ENCODE measurements at places on chromosomes 13 and 19.

- DNase-seq, result no peak
Observed at GRCh38 chr19:50741179-50741933, 18.2 kb downstream of the CLEC11A start.

DNA sequence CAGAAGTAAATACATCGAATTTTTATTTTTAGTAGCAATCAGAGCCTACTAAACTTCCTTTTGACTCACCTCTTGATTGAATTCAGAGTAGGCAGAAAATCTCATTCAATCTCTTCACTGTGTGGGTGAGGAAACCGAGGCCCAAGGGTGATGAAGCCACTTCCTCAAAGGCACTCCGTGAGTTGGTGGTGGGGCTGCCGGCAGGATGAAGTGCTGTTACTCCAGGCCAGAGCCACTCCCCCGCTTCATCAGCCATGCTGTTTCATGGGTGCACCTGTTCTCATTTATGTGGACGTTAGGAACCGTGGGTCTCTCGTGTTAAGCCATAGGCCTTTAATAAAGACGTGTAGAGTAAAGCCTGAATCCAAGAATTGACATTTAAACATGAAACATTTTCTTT lies 13.2 kb downstream of the ING1 start:
- no peak for DNase-seq

- DNase-seq, result no peak
Observed at GRCh38 chr13:32969516-32969941, 46.7 kb upstream of the KL start.

- DNase-seq, result peak; percentile 86
Observed at GRCh38 chr19:11138601-11139300, 16.8 kb downstream of the SPC24 start.

DNA sequence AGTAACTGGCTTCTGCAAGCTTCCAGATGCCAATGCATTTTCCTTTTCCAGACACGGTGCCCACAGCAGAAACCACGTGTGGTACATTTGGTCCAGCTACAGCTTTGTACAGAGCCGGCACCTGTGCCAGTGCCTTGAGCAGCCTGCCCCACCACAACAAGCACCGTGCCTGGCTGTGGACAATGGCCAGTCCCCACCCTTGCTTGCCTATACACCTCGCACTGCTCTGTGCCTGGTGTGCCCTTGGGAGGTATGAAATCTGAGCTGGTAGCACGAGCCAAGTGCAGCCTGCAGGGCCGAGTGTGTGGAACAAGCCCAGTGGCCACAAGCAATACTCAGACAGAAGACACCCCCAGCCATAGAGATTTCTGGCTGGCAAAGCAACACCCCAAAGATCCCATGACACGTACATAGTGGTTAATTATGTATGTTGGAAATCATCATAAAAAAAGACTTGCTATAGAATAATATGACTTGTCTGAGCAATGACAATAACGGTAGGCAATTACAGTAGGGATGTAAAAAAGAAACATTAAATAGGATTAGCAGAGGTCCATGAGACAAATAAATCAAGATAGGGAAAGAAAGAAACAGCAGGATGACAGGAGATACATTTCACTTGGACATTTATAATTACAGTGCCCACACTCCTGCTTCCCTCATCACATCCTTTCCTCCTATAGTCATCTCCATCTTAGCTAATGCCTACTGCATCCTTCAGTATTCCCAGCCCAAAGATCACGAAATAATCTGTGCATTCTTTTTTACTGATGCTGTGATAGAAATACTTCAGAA lies 1399.5 kb downstream of the PCDH9 start:
- no peak for DNase-seq

GRCh38 chr19:39417463-39418181 lies 5.2 kb downstream of the PLEKHG2 start:
- no peak for DNase-seq

DNA sequence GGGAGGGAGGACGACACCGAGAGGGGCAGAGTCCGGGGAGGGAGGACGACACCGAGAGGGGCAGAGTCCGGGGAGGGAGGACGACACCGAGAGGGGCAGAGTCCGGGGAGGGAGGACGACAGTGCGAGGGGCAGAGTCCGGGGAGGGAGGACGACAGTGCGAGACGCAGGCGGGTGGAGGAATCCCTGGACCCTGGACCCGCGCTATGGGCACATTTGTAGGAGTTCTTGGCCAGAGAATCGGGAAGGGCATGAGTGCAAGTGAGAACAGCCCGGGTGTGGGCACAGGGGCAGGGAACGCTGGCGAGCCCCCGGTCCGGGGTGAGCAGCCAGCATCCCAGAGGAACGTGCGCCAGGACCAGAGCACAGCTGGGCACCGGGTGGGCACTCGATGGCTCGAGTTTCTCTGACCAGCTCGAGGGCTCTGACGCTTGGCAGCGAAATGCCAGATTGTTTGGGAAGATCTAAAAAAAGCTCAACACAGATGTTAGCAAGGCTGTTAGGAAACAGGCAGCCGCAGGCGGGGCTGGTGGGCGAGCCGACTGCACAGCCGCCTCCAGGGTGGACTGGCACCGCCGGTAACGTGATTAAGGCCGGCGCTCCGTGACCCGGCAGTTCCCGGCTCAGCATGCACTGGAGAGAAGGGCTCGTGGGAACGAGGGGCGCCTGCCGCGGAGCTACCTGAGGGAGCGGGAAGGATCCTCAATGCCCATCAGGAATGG lies 17.9 kb upstream of the C2CD4C start:
- no peak for DNase-seq

DNA sequence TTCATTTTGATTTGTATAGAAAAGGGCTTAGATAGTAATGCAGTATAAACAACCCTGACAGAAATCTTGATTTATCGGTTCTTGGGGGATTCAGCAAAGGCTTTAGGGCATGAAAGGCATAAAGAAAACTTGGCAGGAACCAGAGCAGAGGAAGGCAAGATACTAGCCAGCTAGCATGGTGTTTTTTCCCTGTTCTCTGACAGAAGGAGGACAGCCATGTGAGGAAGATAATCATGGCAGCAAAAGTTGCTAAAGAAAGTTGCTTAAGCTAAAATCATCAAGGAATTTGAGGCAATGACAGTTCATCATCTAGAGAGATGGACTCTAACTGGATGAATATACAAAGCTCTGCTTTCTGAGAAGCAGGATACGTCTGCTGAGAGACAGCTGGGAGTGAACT lies 294.1 kb downstream of the KCNRG start:
- no peak for DNase-seq

DNA sequence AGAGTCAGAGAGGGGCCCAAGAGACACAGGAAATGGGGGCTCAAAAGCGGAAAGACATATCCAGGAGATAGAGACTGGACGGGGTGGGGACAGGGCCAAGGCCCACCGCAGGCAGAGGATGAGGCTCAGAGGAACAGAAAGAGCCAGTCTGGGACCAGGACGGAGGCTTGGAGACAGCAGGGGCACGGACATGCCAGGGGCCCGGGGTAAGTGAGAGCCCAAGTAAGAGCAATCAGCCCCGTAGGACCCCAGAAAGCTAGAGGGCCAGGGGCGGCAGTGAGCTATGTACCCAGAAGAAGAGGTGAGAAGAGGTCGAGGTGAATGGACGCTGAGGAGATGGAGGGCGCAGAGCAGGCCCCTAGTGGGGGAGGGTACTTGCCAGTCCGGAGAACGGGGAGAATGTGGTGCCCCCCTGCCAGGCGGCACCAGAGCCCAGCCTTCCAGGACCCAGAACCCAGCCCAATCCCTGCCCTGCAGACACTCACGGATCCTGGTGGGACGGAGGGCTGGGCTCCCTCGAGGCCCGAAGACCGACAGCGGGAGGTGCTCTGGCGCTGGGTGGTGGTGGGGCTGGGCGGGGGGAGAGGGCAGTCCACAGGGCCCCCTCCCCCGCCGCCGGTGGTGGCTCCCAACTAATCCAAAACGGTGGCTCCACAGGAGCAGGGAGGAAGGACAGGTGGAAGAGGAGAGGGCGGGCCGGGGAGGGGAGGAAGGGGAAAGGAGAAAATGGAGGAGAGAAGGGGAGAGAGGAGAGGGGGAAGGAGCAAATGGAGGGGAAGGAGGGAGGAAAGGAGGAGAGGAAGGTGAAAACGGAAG lies 1.0 kb downstream of the GRIK5 start:
- DNase-seq, result no peak

GRCh38 chr19:1854039-1854541 lies 5.8 kb upstream of the REXO1 start:
- DNase-seq, result no peak

DNA sequence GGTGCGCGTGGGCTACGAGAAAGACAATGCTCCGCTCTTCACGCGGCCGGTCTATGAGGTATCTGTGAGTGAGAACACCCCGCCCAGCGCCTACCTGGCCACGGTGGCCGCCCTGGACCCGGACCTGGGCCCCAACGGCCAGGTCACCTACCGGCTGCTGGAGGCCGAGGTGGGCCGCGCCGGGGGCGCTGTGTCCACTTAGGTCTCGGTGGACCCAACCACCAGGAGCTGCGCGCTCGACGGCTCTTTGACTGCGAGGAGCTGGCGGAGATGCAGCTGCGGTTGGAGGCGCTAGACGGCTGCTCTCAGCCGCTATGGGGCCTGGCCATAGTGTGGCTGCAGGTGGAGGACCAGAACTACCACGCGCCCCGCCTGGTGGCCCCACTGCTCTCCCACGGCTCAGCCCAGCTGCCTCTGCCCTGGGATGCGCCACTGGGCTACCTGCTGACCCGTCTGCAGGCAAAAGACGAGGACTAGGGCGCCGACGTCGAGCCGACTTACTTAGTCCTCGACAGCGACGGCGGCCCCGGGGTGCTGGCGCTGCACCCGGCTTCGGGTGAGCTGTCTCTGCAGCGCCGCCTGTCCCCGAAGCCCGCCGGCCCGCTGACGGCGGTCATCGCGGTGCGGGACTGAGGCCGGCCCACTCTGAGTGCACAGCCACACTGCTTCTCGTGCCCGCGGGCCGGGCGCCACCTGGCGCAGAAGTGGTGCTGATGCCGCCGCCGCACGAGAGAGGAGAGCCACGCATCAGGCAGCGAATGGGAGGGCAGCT lies 173.0 kb downstream of the OLFM4 start:
- no peak for DNase-seq

GRCh38 chr19:47512948-47513319 lies 1.9 kb downstream of the NAPA start:
- DNase-seq, result no peak

Measured in left forelimb (tissue), 1 donor.